ENCODE measurements at places on chromosomes 13 and 19.

GRCh38 chr13:78976696-78977095, 317.7 kb upstream of the OBI1 start:
- DNase-seq, result no peak

DNA sequence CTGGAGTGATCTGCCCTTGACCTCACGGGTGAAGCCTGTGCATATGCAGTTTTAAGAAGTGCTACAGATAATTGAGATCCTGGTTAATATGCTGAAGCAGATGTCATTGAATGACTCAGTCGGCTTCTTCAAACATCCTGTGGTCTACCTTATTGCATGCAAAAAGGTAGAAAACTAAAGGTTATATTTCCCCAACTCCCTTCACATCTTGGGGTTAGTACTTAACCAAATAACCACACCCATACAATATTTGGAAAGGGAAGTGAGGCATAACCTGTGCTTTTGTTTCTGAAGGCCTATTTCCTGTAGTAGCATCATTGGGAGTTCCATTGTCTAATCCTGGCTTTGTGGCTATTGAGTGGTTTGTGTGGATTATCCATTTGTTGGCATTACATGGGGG, 58.3 kb downstream of the RAP2A start:
- no peak for DNase-seq

- DNase-seq, result no peak
Observed at GRCh38 chr13:30718661-30719524, 16.4 kb upstream of the ALOX5AP start.

GRCh38 chr19:55118401-55118991, 1.1 kb upstream of the PPP1R12C start:
- no peak for DNase-seq

- no peak for DNase-seq
Observed at GRCh38 chr13:40337651-40338050, 328.8 kb downstream of the FOXO1 start.

GRCh38 chr13:74306496-74306895, 172.3 kb upstream of the KLF12 start:
- no peak for DNase-seq

DNA sequence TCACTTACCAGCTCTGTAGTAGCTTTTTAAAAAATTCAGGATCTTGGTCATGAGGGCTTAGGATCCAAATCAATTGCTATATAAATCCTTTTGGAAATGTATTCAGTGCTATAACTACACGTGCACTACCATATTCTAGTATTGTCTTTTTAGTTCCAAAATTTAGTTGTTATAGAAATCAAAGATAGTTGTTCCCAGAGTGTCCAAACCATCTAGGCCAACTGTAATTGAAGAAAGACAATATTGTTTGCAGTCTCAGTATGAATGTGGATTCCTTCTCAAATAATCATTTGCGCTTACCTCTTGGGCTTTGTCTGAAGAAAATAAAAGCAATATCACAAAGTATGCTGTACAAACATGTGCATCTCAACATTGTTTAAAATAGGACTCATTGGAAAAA, 184.1 kb upstream of the EDNRB start:
- DNase-seq, result no peak

DNA sequence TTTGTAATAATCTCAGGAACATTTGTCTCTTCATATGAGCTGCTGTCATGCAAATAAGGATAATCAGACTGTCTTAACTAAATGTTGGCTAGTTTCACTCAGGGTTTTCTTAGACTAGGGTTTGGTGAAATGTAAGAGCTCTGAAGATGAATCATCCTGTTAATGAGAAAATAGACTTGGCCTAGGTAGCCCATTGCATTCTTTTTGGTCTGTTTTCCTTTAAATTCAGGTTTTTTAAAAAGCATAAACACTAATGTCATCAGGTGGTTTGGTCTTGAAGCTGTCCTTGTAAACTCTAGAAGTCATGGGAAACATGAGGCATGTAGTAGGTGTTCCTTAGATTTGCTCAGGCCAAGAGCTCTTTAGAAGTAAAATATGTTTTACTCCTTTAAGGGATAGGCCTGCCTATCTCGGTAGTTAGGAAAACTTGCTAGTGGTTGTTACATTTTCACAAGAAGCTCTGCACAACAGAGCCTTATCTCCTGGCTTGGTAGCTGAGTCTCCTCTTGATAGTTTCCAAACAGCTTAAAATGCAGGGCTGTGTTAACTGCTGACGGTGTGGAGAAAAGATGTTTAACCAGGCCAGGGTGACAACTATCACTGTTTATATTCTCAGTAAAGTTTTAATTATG, 62.0 kb upstream of the C1QTNF9B start:
- DNase-seq, result no peak

- no peak for DNase-seq
Observed at GRCh38 chr13:36665630-36666029, 8.2 kb upstream of the SERTM1 start.

- no peak for DNase-seq
Observed at GRCh38 chr13:98335721-98336120, 158.7 kb upstream of the RNF113B start.

- no peak for DNase-seq
Observed at GRCh38 chr13:105537113-105537512, 998.3 kb downstream of the EFNB2 start.

DNA sequence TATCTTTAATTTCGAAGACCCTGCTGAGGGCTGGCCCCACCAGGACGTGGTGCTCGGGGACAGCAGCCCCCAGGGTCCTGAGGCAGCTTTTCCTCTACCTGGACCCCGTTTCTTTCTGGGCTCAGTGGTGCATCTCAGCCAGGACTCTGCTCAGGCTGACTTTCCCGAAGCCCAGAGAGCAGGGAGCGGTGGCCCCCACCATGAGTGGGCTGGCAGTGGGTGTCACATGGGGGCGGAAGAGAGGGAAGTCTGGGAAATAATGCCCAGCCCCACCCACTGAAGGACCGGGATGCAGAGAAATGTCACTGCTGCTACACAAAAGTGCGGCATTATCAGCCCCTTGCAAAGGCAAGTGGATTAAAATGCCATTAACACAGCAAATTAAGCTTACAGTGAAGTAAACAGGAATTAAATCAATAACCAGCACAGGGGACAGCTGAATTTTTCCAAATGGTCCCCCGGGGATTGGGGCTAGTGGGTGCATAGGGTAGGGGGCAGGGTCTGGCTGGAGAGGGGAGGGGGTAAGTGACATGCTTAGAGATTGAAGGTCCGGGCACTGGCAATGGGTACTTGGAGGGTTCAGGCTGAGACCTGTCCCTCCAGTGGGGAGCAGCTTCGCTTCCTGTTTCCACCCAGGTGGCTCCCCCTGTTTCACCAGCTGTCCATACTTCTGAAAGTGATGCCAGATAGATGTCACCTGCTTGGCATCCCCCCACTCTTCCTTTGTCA, 177.3 kb downstream of the URI1 start:
- no peak for DNase-seq

- no peak for DNase-seq
Observed at GRCh38 chr19:18594824-18595373, 6.3 kb downstream of the REX1BD start.

DNA sequence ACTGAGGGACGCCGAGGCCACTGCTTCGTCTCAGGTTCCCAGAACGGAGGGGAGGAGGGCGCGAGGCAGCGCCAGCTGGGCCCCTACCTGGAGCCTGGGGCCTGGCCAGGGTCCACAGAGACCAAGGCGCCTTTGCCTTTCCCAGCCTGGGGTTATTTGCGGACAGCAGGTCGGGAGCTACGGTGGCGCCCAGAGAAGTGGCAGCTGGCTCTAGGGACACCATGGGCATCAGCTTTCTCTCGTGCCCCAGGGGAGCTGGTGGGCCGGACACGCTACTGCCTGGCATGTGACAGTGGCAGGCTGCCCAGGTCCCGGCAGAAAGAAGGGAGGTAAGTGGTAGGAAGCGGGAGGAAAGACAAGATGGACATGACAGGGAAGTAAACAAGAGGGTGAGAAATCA, 19.0 kb downstream of the AKT2 start:
- peak; percentile 73 for DNase-seq

- no peak for DNase-seq
Observed at GRCh38 chr13:111645598-111646455, 325.4 kb downstream of the TEX29 start.

DNA sequence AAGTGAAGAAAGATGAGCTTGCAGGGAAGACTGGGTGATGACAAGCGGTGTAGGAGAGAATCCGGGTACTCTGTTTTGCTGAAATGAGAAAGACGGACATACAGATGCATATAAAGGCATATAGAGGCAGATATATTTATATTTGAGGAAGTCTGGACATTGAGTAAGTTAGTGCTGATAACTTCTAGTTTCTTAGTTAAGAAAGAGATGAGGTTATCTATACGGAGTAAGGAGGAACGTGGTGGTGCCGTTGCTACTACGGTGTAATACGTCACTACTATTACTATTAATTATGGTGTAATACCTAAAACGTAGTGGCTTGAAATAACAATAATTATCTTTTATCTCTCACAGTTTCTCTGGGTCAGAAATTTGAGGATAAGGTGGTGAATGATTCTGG, 9.8 kb upstream of the CPB2 start:
- DNase-seq, result no peak

- DNase-seq, result no peak
Observed at GRCh38 chr19:51680474-51680873, 12.7 kb upstream of the SPACA6 start.

DNA sequence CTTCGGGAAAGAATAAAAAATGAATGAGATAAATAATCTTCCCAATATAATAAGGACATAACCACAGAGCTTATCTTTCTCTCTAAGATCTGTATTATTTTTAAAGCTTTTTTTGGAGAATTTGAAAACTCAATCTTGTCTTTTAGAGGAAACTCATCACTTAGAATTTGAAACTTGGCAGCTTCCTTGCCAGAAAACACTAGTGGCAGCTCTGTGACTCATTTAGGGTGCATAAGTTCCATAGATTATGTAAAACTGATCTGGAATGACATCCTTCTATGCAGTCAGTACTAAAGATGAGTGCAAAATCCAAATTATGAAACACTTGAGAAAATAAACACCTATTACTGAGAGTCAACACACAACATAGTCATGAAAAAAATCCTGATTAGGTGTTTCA, 848.0 kb downstream of the DACH1 start:
- DNase-seq, result no peak

- DNase-seq, result no peak
Observed at GRCh38 chr13:90999401-90999800, 348.1 kb upstream of the MIR17HG start.

GRCh38 chr13:84377106-84377505, 494.8 kb upstream of the SLITRK1 start:
- no peak for DNase-seq

DNA sequence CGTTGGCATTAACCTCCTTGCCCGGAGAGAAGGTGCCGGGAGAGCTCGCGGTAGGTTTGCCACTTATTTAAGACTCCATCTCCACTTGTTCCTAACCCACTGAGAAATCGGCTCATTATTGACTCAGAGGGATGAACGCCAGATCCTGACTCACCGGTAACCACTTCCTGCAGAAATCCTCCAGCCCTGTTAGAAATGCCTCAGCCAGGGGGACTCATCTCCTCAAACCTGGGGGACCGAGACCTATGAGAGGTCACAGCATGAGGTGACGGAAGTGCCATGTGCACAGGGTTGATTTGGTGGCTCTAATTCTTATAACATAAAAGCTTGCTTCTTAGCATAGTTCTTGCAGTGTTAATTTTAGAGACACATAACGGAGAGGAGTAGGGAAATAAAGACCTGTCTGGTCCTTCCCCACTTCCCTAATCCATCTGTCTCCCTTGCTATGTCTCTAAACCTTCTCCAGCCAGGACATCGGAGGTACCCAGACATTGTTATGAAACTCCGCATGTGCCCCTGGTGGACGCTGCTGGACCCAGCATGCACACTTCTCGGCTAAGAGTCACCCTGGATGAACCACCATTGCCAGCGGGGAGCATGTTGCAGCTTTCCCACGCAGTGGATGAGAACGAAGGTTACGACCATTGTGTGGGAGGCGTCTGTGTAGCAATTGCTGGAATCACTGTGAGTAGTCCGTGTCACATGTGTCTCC, 158.9 kb downstream of the EFNB2 start:
- DNase-seq, result no peak

DNA sequence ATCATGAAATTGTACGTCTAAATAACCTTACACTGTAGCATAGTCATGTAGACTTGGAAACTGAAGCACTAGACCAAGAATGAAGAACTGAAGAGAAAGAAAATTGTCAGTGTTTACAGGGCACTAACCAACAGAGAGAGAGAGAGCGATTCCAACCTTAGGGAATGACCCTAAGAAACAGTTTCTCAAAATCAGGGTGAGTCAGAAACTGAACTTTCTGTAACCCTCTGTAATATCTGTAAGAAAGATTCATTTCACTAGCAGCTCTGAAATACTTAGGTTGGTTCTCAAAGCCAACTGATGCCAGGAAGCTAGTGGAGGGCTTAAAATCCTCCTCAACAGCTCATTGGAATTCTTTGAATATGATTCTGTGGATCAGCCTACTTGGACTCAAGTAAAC, 936.9 kb downstream of the EFNB2 start:
- no peak for DNase-seq

DNA sequence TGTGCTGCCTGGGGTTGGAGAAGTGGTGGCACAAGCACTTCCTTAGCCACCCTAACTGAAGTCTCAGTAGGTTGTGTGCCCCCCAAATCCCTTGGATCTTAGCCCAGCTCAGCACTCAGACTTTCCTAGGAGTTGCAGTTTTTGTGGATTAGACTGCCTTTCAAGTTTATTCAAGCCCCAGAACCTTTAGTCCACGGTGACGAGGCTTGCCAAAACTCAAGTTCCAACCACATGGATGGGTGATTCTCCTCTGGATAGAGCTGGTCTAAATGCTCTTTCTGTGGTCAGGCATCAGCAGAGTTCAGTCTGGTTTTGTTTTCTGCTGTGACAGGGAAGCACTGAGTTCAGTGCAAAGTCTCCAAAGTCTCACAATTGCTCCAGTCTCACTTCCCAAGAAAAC, 2858.7 kb downstream of the PCDH9 start:
- DNase-seq, result no peak

DNA sequence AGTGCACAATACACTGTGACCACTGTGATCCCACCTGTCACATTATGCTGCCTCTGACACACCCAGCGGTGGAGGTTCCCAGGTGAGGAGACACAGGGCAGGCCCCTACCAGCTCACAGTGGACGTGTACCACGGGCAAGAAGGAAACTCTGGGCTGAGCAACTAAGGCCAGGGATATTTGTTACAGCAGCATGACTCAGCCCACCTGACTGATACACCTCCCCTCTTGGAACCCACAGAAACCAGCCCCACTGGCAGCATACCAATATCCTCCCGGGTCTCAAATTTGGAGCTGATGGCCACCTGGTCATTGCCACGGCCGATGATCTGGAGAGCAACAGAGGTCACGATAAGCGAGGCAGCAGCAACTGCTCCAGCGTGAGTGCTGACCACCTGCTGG, 14.9 kb downstream of the KLC3 start:
- DNase-seq, result no peak

GRCh38 chr19:43594710-43595604, 977 bp downstream of the IRGQ start:
- peak; percentile 64 for DNase-seq

DNA sequence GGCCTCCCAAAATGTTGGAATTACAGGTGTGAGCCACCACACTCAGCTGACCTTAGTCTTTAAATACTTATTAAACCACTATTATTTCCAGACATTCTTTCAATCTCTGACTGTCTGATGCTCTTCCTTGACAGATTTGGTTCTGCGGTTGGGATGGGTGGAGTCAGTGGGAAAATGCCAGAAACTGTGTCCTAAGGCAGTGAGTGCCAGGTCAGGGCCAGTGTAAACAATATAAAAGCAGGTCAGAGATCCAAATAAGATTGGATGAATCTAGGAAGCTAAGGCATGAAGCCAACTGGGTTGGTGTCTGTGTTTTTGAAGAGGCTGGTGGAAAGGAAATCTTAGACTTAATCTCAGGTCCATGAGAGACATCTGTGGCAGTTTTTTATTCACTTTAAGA, 74.7 kb downstream of the KLF5 start:
- DNase-seq, result no peak

Measured in NCI-H2107 (cell line).